SK-N-SH treated with all-trans-retinoic acid at 6 μM for 48 hours (cell line): ENCODE measurements at places on chromosomes 6 and 20.

- no peak for ATAC-seq
Observed at GRCh38 chr6:4922488-4923037, 81.3 kb downstream of the RPP40 start.

- no peak for ATAC-seq
Observed at GRCh38 chr6:35073766-35074471, 67.2 kb downstream of the TCP11 start.

DNA sequence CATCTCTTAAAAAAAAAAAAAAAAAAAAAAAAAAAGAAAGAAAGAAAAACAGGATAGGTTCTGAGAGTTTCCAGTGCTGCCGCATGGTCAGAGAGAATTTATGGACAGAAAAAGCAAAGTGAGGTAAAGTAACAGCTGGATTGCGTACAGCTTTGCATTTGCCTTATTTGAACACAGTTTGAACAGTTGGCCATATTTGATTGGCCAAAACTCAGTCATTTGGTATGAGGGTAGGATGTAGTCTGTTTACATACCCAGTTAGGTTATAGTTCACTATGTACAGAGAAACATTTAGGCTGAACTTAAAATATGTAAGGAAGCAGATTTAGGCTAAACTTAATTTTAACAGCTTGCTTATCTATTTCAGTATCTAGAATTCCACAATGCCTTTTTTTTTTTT, 17.5 kb upstream of the L3MBTL1 start:
- ATAC-seq, result no peak

DNA sequence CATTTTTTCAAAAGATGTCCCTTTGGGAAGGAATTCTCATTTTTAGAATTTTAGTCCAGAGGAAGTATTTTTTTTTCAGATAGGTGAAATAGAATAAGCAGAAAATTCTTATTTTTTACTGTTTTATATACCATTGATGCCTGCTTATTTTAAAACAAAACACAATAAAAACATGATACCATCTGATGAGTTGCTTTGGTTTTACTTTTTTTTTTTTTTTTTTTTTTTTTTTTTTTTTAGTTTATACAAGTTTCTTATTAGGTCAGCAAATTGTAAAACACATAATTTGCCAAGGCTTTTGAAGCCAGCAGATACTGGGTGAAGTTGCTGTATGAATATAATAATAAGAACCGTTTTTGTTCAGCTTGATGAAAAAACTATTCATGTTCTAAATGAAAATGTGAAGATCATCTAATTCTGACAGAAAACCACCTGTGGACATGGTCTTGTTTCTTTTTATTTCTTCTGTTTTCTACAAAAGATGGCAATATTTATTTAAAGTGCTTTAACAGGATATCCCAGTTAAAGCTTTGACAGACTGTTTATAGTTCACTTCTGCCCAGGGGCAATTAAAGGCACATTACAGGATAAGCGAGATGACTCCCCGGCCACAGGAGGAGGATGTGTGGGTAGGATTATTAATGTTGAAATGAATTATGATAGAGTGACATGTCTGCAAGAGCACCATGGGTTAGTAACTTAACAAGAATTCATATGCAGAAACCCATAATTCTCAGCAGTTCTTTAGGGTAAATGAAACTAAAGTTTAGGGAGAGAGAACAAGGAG, 31.1 kb downstream of the MYB start:
- ATAC-seq, result no peak

DNA sequence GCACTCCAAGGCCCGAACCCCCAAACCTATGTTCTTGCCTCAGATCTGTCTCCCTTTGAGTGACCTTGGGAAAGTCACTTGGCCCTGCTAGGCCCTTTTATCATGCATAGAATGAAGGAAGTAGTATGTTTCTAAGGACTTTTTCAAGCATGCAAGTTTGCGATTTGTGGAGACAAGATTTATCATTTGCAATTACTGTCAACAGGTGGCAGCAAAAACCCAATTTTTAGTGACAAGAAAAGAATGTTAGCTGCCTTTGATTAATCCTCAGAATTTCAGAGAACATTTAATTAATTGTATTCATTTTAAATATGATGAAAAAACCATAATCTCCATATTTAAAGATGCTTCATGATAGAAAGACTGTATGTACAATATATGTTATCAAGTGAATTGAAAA, 28.3 kb upstream of the PREP start:
- peak; percentile 39; the same call in 2 of the 3 replicates for ATAC-seq

DNA sequence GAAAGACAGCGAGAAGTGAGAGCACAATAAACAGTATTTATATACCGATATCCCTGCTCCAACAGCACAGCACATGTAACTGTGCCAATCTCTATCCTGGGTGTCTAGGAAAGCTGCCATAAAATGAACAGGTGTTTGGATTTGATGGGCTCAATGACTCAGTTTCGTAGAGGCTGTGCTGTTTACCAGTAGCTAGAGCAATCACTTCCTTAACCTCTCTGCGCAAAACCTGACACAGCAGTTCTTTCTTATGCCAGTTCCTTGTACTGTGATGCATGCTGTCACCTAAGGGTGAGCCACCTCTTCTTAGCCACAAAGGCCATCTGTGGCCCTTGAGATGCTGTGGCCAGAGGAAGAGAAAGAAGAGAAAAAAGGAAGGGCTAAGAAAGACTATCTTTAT, 59.3 kb downstream of the SHPRH start:
- ATAC-seq, result no peak

GRCh38 chr20:53100476-53100911, 128.3 kb downstream of the TSHZ2 start:
- ATAC-seq, result no peak; the same call in 2 of the 3 replicates

GRCh38 chr6:2034256-2034655, 211.1 kb downstream of the GMDS start:
- ATAC-seq, result no peak

DNA sequence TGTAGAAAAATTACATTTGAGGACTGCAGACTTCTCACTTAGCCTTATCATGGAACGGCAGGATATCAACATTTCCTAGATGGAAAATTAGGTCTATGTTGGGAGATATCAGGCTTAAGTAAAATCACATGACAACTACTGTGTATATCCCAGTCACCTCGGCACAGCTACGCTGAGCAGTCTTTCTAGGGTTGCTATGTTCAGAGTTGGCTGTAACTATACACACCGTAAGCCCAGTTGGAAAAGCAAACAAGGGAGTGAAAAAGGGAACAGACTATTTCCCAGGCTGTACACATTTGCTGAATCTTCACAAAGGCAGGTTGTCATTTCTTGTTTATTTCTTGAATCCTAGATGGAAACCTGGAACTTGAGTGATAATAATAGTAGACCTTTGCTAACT, 80.7 kb upstream of the PTPRK start:
- peak; percentile 79 for ATAC-seq

DNA sequence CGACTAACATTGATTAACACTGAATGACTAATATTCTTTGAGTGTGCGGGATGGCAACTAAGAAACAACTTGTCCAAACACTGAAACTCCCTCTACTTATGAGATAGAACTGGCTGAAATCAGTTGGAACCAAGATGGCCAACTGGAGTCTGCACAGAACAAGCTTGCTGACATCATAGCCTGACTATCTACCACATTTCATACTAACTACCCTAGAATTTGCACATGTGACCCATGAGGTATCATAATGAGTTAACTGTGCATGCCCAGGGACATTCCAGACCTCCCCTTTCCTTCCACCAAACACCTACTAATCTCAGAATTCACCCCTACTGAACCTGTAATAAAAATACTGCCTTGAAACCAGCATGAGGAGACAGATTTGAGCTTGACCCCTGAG, 43.2 kb downstream of the PHIP start:
- ATAC-seq, result no peak

DNA sequence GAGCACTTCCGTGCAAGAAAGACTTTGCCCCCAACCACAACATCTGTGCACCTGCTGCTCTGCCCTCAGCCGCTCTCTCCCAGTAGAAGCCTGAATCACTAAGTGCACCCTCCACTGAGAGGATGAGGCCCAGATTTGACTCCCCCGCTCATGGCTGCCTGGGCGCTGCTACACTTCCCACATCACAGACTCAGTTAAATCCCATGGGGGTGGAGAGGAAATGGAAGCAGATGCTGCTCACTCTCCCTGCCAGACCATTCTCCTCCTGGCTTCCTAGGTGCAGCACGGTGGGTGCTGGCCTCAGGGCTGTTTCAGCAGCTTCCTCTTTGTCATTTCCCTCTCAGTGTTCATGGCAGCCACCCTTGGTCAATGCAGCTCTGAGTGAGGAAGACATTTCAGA, 4.8 kb downstream of the CST5 start:
- no peak for ATAC-seq

GRCh38 chr6:168856914-168857313, 396.7 kb downstream of the THBS2 start:
- ATAC-seq, result no peak

DNA sequence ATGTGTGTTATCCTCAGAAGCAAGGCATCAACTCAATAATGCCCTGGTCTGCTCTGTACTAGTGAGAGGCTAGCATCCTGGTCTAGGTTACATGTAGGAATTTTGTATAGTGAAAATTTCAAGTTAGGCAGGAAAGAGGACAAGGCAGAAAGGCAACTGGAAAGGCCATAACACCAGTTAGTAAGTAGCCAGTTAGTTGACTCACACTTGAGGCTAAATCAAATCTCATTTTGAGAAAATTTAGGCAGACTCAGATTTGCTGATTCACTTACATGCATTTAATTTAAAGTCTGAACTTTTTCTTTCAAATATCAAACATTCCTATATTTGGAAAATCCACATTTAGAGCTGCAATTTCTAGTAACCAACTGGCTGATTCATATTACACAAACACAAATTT, 184.5 kb upstream of the TCF21 start:
- ATAC-seq, result no peak
